ENCODE measurements at places on chromosomes 3 and 15.

DNA sequence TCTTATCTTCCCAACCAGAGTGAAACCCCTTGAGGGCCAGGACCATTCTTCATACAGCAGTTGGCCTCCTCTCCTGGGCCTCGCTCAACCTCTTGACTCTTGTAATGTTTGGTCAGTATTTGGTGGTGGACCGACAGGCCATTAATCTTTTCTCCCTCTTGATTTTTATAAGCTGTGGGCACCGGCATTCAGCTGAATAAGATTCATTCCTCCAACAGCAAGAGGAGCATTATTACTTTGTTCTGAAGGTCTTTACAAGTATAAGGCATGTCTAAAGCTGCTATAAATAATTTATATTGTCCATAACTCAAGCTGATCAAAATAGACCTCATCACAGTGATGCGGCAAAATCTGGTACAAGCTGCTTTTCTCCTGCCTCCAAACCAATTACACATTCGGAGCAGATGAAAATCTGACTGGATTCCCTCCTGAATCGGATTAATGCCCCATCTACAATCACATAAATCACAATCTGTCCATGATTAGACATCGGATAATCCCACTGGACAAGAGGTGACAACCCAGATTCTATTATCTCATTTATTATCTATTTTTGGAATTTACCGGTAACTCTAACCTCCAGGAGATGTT lies 8.4 kb upstream of the ISL2 start:
- DNase-seq, result no peak

- DNase-seq, result no peak
These were observed 152.3 kb downstream of the ZBTB20 start for GRCh38 chr3:114994554-114995341.

GRCh38 chr15:79541196-79541595 lies 109.1 kb downstream of the MINAR1 start:
- no peak for DNase-seq

- peak; percentile 73 for DNase-seq
These were observed 2.1 kb upstream of the GNAT1 start for GRCh38 chr3:50189274-50189673.

- no peak for DNase-seq
These were observed 48.2 kb upstream of the TEX264 start for GRCh38 chr3:51622868-51623267.
